Heart left ventricle (tissue), 16 donors: ENCODE measurements at places on chromosomes 12 and 14. TPM values are rescaled to one million over a fixed set of nuclear protein-coding genes. Genes with fewer than 3 reads are reported as not detected.

The CELA1 gene
- total RNA-seq = not detected

GRCh38 chr12:116337312-116337711 lies 59.8 kb upstream of the MED13L start:
- DNase-seq = no peak

GRCh38 chr12:102643879-102644575 lies 163.7 kb upstream of the IGF1 start:
- DNase-seq = no peak

GRCh38 chr12:119036878-119037825 lies 55.8 kb downstream of the SRRM4 start:
- DNase-seq = no peak

DNA sequence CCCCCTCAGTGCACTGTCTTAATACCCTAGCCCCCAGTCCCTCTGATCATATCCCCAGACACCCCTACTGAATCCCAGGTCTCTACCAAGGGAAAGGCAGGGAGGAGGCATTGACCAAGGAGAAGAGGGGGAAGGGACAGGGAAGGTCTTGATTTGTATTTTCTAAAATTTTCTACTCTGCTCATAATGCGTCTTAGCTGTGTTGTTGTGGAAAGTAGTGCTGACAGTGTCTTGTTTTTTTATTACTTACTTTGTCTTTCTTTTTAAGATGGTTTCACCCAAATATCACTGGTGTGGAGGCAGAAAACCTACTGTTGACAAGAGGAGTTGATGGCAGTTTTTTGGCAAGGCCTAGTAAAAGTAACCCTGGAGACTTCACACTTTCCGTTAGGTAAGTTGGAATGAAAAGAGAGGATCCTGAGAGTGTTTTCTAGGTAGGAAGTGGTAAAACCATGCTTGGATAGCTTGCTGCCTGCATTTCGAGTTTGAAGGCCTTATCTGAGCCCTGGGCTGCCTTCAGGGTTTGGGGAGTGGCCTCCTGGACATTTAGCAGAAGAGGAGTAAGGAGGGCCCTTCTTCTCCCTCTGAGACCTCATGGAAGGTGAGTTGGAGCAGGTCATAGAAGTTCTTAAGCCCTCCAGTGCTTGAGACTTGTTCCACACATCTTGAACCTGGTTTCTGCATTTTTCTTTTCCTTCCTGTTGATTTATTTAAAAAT lies 27.4 kb downstream of the PTPN11 start:
- DNase-seq = no peak

- DNase-seq = no peak
Observed at GRCh38 chr12:104664351-104664750, 207.6 kb downstream of the CHST11 start.

DNA sequence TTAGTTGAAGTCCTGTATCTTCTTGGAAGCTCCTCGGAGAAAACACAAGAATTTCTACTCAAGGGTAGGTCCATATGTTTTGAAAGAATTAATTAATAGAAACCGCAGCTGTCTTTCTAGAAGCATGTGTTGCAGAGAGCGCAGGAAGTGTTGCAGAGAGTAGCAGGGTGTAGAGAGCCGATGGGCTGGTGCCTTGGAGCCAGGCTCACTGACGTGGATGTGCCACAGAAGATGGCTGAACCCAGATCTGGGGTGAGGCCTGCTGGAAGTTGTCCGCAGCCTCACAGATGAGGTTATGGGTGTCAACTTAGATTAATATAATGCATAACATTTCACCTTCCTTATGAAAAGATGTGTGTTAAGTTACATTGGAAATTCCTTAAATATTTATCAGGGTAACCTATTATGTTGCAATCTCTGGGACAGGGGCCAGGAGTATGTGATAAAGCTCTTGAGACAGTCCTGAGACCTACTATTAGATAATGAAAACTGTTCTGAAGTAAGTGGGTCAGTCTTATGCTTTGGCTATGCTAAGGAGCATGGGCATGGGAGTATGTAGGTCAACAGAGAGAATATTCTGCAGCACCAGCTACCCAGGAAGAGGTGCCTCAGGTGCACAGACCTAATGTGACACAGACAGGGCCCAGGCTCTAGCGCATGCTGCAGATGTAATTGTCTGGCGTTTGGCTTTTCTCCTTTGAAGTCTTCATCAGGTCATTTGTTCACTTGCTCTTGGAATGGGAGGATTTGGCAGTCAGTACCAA lies 973.3 kb downstream of the BCL11B start:
- DNase-seq = no peak

DNA sequence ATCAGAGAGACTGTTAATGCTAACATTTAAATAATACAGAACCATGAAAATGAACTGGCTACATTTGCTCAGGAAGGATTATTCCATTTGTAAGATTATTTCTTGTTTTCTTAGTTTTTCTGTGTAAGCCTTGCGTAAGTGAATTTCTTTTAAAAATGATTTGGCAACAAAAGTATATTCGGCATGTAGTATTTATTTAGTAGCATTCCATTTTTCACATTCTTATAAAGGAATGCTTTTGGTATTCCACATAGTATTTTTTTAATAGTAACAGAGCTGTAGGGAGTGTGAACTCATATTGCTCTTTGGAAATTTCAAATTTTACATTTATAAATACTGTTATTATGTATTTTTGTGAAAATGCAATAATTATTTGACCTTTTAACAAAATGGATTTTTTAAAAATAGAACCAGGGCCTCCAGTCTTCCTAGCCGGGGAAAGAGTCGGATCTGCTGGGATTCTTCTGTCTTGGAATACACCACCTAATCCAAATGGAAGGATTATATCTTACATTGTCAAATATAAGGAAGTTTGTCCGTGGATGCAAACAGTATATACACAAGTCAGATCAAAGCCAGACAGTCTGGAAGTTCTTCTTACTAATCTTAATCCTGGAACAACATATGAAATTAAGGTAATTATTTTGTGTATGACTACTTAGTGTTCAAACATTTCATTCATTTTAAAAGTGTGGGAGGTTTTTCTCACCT lies 1.2 kb downstream of the PTPRQ start:
- DNase-seq = no peak

DNA sequence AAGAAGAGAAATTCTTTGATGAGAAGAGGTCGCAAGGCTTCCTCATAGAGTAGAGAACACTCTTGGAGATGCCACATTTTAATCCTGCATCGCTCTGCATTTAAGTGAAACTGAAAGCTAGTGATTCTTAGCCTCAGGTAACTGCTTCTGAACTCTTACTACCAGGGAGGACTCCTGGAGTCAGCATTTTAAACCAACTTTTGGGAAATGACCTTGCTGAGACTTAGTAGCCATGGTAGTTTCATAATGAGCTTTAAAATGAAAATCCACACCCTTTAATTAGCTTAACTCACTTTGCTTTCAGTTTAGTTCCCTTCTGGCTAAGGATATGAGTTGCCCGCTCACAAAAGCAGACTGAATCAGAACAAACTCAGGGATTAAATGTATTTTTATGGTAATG lies 80.3 kb downstream of the SYNE2 start:
- DNase-seq = no peak

The GEMIN2 gene
- 8.0 TPM for total RNA-seq

The GYS2 gene
- not detected for total RNA-seq

DNA sequence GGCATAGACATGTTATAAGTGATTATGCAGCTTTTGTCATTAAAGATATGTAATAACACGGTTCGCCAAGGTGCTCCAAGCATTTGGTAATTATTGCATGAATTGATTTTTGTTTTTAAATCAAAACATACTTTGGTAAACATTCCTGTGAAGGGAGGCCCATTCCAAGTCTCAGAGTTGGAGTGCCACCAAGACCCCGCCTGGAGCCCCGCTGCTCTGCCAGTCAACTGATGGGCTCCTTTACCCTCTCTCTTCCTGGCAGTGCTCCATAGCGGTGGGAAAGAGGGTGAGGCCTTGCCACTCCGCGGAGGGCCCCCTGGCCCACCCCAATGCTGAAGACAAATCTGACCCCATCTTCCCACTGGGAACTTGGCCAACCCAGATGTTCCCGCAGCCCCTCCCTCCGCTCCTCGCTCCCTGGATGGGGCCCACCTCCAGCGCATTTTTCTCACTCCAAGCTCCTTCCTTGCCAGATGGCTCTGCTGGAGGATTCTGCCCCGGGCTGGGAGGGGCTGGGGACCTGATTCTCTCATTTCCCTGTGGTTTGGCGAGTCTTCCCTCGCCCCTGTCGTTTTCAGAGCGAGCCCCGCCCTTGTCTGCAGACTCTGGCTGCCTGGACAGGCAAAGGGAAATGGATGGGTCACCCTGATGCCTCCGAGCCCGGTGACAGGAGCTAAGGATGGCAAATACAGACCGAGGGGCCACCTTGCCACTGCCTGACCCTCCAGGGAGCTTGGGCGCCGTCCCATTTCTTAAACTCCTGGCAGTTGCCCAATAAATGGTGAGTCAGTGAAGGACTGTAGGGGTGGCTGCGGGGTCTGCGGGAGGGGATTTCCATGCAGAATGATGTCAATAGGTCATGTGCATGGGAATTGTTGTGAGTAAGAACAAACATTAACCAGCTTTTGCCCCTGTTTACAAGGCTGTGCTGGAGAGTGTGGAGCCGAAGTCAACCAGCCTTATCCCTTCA lies 9.2 kb upstream of the PAPLN start:
- peak; percentile 58 for DNase-seq

The CDKL1 gene
- 1.7 TPM for total RNA-seq

GRCh38 chr14:99101855-99102461 lies 170.0 kb downstream of the BCL11B start:
- no peak for DNase-seq

The TMEM119 gene
- total RNA-seq = 1.8 TPM

DNA sequence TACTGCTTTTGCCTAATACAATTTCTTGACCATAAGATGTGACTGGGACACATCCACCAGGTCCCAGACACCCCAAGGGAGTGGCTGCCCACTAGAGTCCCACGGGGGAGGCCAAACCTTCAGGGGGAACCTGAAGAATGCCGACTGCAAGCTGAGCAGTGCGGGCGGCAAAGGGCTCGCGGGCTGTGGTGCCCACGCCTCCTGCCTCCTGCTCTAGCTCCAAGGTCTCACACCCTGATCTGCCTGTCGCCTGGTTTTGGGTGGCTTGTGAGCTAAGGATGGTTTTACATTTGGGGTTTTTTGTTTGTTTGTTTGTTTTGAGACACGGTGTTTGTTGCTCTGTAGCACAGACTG lies 75.2 kb downstream of the MOK start:
- no peak for DNase-seq

The KRT72 gene
- not detected for total RNA-seq

DNA sequence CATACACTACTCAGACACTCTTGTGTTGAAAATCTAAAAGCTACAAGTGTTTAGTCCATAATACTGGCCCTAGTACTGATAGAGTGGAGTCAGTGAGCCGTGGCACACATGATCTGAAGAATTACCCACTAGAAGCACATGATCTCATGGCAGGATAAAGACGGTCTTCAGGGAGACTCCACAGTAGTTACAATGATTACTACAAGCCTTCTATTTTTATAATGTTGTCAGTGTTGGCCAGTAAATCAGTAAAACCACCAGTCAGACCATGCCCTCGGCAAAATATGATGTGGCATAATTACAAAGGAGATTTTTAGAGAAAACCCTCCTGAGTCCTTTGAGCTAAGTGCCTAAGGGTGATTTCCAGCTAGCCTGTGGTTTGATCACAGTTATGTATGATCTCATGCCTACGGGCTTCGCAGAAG lies 114.9 kb downstream of the PDZRN4 start:
- no peak for DNase-seq

DNA sequence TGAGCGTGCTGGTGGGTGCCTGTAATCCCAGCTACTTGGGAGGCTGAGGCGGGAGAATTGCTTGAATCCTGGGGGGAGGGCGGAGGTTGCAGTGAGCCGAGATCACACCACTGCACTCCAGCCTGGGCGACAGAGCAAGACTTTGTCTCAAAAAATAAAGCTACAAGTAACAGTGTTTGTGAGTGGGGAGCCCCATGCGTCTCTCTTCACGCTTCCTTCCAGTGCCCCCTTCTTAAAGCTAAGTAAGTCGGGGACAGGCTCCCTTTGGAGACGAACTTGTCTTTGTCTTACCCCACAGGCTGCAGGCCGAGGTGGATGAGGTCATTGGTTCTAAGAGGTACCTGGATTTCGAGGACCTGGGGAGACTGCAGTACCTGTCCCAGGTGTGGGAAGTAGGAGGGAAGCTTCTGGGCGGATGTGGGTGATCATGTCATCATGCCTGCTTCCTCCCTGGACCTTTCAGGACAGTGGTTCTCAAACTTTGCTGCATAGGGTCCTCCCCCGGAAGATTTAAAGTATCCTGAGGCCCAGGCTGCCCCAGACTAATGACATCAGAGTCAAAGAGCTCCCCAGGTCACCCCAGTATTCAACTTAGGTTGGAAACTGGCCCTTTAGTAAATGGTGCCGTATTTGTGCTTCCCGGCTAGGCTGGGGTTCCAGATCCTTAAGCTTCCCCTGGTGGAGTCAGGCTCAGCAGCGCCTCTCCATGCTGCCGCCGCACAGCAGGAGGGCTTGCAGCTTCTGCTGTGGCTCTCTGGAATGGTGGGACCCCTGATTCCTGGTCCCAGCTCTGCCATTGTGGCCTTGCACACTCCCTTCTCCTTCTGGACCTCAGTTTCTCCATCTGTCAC lies 37.1 kb downstream of the CYP46A1 start:
- DNase-seq = no peak

The PLEKHD1 gene
- total RNA-seq = not detected

The CRIP1 gene
- total RNA-seq = 79.2 TPM

The RIN3 gene
- total RNA-seq = 21.6 TPM

GRCh38 chr14:75476274-75476995 lies 45.8 kb upstream of the BATF start:
- no peak for DNase-seq

GRCh38 chr14:36091096-36091495 lies 85.4 kb downstream of the PTCSC3 start:
- DNase-seq = no peak

DNA sequence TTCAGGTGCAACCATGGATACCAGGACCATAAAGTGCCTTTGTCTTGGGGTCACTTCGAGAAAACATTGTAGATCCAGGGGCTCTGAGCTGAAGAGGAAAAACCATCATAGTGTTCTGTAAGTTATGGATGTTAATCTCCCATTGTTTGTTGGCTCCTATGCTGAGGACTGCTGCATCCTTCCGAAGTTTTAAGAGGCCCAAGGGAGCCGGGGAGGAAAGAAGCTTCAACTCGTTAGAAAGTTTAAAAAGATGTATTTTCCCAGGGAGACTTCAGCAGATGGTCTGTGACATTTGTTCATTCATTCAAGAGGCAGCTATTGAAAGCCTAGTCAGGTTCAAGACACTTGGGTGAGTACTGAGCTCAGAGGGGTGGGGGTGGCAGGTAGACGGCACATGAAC lies 378.8 kb upstream of the TBX3 start:
- no peak for DNase-seq

GRCh38 chr14:102517392-102518062 lies 8.0 kb upstream of the ANKRD9 start:
- DNase-seq = peak; percentile 45

DNA sequence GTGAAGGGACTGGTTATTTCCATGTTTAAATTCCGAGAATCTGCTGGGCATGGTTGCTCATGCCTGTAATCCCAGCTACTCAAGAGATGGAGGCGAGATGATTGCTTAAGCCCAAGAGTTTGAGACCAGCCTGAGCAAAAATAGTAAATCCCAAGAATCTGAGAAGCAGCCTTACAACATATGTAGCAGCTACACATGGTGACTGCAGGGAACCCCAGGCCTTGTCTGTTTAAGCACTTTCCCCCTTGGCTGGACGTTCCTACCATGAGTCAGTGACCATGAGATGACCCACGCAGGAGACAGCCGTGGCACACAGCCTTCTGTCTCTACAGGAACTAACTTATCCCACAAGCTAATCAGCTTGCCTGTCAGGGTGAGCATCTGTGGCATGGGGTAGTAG lies 5.5 kb upstream of the SLC24A4 start:
- no peak for DNase-seq
